ENCODE measurements at places on chromosomes 3 and 15. TPM values are rescaled to one million over a fixed set of nuclear protein-coding genes. Genes with fewer than 3 reads are reported as not detected.

Gene GOLGA8J
- not detected for total RNA-seq

GRCh38 chr3:3792391-3792790 lies 6.8 kb upstream of the LRRN1 start:
- no peaks in the 10 kb centered on the region for H3K36me3 ChIP-seq
- H3K4me3 ChIP-seq: no peak overlapping the region
- H3K4me1 ChIP-seq: no peaks in the 10 kb centered on the region
- H3K27me3 ChIP-seq: peaks cover 10% of the 10 kb centered on the region
- DNase-seq: no peak

Gene CCR8
- 0.75 TPM for total RNA-seq

GRCh38 chr3:16468336-16469098 lies 45.0 kb downstream of the RFTN1 start:
- H3K4me1 ChIP-seq: peaks cover 58% of the 10 kb centered on the region
- no peaks in the 10 kb centered on the region for H3K27me3 ChIP-seq
- DNase-seq: peak; percentile 22
- H3K36me3 ChIP-seq: peaks cover 72% of the 10 kb centered on the region

DNA sequence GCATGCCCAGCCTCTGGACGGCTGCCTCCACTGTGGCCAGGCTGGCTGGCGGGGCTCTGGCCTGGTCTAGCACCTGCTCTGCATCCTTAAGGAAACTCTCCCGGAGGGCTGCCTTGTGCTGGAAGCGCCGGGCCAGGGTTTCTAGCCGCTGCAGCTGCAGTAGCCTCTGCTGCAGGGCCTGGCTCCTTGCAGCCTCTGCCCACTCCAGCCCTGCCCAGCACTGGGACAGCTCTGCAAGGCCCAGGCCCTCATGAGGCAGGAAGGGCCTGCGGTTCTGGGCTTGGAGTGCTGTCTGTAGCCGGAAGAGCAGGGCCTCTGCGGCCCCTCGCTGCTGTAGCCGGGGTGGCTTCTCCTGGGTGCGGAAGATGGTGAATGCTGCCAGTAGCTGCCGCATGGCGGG lies 8.0 kb downstream of the SPTBN5 start:
- no peak overlapping the region for H3K27ac ChIP-seq
- H3K4me1 ChIP-seq: peaks cover 13% of the 10 kb centered on the region
- H3K27me3 ChIP-seq: peaks cover 5% of the 10 kb centered on the region
- no peak for DNase-seq
- no peak overlapping the region for H3K4me3 ChIP-seq
